GM10248 (cell line): ENCODE measurements at places on chromosomes 6 and 20.

DNA sequence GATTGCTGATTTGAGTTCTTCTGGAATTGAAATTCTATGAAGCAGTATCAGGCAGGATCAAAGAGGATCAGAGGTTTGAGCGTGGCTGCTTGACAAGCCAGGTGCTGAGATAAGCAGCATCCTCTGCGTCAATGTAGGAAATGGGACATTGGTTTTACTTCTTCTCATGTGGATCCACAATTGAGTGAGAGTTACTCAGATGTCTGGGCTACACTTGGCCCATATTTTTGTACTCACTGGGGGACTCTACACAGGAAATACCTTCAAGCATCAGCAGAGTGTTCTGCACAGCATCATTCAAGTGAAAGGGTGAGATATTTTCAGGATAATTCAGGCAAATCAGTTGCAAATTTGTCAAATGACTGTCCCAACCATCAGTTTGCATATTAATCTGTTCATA is 613.9 kb upstream of the ARID1B start:
- no peak for DNase-seq

DNA sequence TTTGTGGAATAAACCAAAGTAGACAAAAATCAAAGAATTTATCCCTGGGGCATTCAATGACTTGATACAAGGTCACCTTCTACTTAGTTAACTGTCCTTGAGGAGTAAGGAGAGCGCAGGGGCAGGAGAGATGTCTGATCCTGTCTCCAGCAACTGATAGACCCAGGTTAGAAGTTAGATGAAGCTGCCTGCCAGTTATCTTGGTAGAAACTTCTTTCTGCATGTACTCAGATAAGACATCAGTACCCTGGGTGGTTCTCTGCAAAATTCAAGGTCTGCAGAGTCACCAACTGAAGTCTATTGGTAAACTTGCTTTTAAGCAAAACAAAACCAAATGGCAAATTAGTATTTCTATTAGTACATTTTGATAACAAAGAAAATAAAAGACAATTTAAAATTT is 2.7 kb downstream of the SGK1 start:
- DNase-seq = no peak

DNA sequence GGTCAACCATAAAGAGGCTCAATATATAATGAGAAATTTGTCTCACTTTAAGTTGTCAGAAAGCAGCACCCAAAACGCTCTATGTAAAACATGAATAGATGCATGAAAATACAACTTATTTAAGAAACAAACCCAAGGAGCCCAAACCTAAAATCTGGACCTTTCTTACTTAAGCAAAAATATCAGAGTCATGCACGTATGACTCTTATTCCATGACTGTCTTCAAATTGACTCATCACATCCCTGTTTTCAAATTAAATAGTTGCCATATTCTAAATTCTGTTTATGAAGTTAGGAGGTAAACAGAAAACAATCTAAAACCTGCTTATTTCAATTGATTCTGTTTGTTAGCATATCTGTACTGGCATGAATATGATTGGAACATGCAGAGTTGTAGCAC is 42.1 kb downstream of the ANKRD6 start:
- DNase-seq = no peak

- no peak for DNase-seq
Observed at GRCh38 chr20:17810062-17810631, 110.4 kb downstream of the BANF2 start.

- no peak for DNase-seq
Observed at GRCh38 chr6:151370509-151371078, 20.8 kb downstream of the ZBTB2 start.

DNA sequence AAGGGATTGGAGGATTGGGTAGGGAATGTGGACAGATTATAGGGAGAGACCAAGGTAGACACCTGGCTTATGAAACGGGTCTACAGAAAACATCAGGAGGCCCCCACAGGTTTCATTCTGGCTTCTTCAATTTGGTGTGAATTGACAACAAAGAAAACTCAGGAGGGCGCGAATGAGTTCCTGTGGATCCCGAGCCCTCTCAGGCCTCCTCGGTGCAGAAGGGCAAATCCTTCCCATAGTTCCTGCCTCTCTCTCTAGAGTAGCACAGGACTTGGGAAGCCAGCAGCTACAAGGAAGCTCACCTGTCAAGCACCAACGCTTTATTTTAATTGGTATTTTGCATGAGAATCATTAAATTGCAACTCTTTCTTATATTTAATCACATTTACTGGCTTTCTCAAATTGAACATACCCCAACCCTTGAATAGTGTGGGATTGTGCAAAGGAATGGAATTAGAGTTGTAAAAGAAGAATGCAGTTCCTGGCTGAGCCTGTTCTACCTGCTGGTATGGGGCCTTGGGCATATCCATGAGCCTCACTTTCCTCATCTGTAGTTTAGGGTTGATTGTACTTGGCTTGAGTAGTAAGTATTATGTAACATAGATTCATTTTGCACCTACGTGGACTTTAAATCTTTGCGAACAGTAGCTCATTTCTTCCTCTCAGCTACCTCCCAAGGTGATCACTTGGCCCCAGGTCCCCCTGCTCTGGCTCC is 56.4 kb upstream of the PHACTR2 start:
- DNase-seq = no peak

GRCh38 chr20:23513164-23513563 is 22.2 kb downstream of the CST8 start:
- no peak for DNase-seq
